Brain pericyte (primary cell): ENCODE measurements at places on chromosomes 5 and 9.

GRCh38 chr5:165521816-165522610 lies 2016.6 kb downstream of the MAT2B start:
- no peak for DNase-seq

DNA sequence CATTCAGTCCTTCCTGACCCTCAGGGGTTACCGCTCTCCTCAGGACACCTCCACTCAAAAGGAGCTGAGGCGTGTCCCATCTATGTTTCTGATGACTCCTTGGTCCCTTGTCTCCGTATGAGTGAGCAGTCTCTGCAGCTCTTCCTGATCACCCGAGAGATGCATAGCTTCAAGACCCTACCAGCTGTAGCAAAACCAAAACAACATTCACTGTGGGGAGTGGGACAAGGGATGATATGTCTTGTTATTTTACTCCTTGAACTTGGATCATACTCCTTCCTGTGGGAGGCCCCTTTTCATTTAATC lies 14.4 kb downstream of the GLDC start:
- DNase-seq, result no peak

DNA sequence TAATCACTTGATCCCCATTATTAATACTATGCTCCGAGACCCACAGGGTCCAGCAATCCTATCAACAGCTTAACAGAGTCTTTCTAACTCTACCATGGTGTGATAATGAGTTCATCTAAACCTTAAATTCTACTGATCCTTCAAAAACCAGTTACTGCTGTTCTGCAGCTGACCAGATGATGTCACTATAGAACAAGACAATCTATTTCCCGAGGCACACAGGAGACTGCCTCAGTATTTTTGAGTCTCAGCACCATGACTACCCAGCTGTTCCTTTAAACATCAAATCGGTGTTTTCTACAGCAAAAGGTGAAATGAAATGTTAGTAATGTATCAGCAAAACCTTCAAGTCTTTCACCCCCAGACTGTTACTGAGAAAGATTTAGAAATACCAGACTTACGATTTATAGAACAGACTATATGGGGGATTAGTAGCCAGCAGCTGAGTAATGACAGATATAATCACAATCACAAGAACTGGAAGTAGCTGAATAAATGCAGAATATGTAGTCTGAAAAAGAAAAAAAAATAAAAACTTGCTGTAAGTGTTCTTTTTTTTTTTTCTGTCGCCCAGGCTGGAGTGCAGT lies 16.9 kb downstream of the DNAJC18 start:
- no peak for DNase-seq

DNA sequence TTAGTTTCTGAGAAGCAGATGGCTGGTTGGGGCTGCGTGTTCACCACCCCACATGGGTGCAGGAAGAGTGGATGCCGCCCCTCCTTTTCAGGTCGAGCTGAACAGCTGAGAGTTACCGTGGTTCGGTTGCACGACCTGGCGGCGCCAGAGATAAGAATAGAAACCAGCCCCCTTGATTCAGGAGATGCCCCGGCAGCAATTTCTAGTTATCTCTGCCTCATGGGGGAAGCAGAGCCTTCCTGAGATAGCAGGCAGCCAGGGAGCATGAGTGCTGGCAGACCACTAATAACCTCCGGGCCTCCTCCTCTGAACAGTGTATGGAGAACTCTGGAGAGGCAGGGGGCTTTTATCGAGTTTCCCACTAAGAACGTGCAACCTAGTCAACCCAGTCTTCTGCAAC lies 177.8 kb downstream of the NSG2 start:
- no peak for DNase-seq

GRCh38 chr9:91421971-91422757 lies 1.5 kb downstream of the NFIL3 start:
- DNase-seq, result no peak
